ENCODE measurements at places on chromosomes 12 and 14.

DNA sequence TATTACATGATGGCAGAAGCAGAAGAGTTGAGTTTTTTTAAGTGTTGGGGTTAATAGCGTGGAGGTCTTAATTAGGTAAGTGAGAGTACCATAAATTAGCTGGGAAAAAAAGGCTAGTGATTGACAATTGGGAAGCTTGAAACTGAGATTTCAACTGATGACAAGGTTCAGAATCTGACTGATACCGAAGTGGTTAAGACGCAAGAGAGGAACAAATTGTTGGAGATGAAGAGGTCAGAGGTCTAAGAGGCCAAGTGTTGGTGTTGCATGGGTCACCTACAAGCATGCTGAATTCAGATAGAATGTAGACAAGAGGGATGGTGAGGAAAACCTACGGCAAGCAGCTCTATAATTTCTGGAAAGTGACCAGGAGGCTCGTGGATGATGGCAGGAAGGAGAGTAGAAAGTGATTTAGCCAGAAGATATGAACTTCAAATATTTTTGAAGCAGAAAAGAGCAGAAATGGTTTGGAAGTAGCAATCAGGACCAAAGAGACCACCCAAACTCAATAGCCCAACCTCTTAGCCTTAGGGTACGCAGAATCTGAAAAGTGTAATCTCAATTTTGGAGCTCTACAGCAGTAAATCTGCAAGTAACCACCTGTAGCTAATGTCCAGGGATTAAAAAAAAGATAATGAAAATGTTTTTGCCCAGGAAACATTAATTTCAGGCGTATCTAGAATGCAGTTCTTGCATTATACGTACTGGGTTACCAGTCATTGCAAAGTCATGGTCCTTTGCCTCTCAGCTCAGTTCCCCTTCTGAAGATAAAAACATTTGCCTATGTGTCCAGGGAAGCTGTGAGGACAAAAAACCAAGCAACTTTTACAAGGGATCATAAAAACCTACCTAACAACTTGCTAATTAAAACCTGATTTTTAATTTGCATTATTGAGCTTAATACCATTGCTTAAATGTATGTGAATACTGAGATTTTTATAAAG lies 1.7 kb upstream of the TMPO start:
- H3K27ac ChIP-seq: peak overlapping the region; percentile 96
- DNase-seq: no peak
- peaks cover 8% of the 10 kb centered on the region for H3K4me1 ChIP-seq
- peak overlapping the region; percentile 80 for H3K4me3 ChIP-seq

GRCh38 chr14:54585214-54585613 lies 18.3 kb downstream of the SAMD4A start:
- peaks cover 71% of the 10 kb centered on the region for H3K36me3 ChIP-seq
- no peak overlapping the region for H3K27ac ChIP-seq
- no peak for DNase-seq
- H3K27me3 ChIP-seq: no peaks in the 10 kb centered on the region
- H3K4me3 ChIP-seq: no peak overlapping the region

- H3K4me3 ChIP-seq: no peak overlapping the region
- H3K36me3 ChIP-seq: no peaks in the 10 kb centered on the region
- no peaks in the 10 kb centered on the region for H3K27me3 ChIP-seq
- DNase-seq: no peak
These were observed 11.1 kb downstream of the GLIPR1L1 start for GRCh38 chr12:75345531-75345930.

DNA sequence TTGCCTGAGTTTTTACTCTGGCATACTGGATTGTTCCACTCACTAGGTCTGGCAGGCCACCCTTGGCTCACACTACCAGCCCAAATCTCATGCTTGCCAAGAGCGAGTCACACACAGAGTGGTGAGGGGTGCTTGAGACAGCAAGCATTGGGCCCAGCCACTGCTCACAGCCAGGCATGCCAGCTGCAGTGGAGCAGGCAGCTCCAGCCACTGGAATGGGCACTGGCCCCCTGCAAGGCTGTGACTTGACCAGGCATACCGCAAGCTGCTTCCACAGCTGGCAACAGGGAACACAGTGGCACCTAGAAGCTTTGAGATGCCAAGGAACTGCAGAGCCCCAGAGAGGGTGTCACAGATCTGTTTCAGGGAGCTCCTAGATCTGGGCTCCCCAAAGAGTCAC lies 488.5 kb downstream of the LRFN5 start:
- DNase-seq: no peak
- H3K27ac ChIP-seq: no peak overlapping the region
- H3K4me3 ChIP-seq: no peak overlapping the region
- no peaks in the 10 kb centered on the region for H3K36me3 ChIP-seq
- no peaks in the 10 kb centered on the region for H3K4me1 ChIP-seq
- H3K27me3 ChIP-seq: no peaks in the 10 kb centered on the region

- no peak for DNase-seq
- no peaks in the 10 kb centered on the region for H3K27me3 ChIP-seq
- H3K27ac ChIP-seq: no peak overlapping the region
- H3K4me1 ChIP-seq: no peaks in the 10 kb centered on the region
These were observed 10.3 kb downstream of the RBM23 start for GRCh38 chr14:22908601-22909000.

GRCh38 chr14:40983604-40984003 lies 623.1 kb upstream of the LRFN5 start:
- no peak overlapping the region for H3K4me3 ChIP-seq
- no peak overlapping the region for H3K27ac ChIP-seq
- no peak for DNase-seq
- H3K36me3 ChIP-seq: no peaks in the 10 kb centered on the region
